Stimulated activated CD4-positive, alpha-beta T cell treated with anti-CD3 and anti-CD28 coated beads, TNF-alpha, amount 100 ng/mL, for 1 hour (primary cell): ENCODE measurements at places on chromosomes 2 and 18.

GRCh38 chr2:201057087-201057521 lies 14.4 kb downstream of the HYCC2 start:
- DNase-seq: no peak

GRCh38 chr2:2768476-2768875 lies 437.4 kb upstream of the MYT1L start:
- DNase-seq: no peak

- DNase-seq: no peak
Measured at GRCh38 chr2:199833525-199833924, 17.5 kb downstream of the FTCDNL1 start.

DNA sequence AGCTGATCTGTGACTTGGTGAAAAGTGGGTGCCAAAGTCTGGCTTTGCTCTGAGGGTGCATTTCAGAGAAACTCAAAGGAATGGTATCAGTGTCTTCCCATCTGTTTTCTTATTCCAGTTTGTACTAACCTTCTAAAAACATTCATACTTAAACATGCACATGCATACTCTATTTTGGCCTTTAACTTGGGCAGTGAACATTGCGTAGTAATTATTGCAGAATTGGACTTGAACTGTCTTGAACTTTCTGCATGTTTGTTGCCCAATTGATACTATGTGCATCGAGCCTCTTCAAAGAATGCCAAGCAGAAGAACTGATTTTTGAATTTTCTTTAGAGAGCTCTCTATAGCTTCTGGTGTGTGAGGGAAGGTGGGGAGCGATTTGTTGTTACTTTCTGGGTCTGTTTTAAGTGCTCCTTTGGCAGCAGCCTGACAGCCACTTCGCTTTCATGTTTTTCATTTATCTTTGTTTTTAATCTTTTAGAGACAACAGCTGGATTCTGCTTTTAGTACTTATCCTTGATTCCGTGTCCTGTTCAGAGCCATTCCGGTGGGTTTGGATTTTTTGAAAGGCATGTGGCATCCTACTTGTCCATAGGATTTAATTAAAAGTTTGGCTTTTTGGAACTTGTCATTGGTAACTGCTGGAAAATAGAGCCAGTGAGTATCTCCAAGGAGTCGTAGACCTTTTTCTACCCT lies 159.2 kb downstream of the RAPGEF4 start:
- DNase-seq: no peak

- no peak for DNase-seq
Measured at GRCh38 chr2:158045362-158045761, 56.3 kb upstream of the UPP2 start.

GRCh38 chr2:238638100-238638981 lies 209.5 kb upstream of the TWIST2 start:
- no peak for DNase-seq

- no peak for DNase-seq
Measured at GRCh38 chr2:68411397-68412126, 46.5 kb downstream of the PLEK start.

GRCh38 chr2:63850649-63851048 lies 9.0 kb downstream of the UGP2 start:
- no peak for DNase-seq

DNA sequence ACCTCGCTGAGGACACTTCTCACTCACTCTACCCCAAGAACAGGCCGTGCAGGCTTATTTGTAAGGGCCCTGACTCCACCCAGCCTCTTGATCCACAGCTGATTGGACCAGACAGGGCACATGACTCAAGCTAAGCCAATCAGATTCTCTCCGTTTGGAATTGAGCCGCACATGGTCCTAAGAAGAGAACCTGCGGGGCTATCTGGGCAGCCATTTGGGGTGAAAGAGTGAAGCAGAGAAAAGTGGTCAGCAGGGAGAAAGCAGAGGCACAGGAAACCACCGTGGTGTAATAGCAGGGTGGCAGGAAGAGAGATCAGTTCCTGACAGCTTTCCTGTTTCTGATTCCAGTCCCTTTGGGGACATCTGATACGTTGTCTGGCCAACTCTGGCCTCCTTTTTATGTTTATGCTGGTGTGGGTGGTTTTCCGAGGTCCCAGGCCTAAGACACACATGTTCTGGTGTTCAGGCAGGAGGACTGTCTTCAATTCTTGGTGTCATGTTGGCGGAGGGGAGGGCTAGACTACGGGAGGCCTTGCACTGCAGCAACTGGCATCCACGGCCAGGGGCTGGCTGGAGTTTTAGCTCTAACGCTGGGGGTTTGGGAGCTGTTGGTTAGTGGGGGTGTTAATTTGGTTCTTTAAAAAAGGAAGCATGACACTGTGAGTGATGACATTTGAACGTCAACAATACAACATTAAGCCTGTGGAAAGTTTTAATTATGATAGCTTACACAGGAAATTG lies 26.1 kb upstream of the SPTBN1 start:
- DNase-seq: no peak

DNA sequence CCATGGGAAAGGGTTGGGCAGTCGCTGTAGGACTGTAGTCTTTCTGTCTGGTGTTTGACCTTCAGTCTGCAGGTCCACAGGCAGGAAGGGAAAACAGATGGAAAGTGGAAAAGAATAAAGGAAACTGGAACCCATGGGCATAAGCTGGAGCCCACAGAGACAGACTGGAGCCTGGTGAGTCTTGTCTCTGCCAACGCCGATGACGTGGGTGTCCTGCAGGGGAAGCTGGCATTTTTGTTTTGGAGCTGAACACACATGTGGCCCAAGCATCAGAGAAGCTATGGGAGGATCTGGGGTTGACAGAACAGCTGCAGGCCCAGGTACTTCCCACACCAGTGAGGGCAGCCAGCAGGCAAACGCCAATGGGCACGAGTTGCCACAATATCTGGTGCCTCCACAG lies 28.2 kb upstream of the SOCS6 start:
- DNase-seq: no peak

GRCh38 chr2:8022908-8023640 lies 658.8 kb upstream of the ID2 start:
- no peak for DNase-seq

DNA sequence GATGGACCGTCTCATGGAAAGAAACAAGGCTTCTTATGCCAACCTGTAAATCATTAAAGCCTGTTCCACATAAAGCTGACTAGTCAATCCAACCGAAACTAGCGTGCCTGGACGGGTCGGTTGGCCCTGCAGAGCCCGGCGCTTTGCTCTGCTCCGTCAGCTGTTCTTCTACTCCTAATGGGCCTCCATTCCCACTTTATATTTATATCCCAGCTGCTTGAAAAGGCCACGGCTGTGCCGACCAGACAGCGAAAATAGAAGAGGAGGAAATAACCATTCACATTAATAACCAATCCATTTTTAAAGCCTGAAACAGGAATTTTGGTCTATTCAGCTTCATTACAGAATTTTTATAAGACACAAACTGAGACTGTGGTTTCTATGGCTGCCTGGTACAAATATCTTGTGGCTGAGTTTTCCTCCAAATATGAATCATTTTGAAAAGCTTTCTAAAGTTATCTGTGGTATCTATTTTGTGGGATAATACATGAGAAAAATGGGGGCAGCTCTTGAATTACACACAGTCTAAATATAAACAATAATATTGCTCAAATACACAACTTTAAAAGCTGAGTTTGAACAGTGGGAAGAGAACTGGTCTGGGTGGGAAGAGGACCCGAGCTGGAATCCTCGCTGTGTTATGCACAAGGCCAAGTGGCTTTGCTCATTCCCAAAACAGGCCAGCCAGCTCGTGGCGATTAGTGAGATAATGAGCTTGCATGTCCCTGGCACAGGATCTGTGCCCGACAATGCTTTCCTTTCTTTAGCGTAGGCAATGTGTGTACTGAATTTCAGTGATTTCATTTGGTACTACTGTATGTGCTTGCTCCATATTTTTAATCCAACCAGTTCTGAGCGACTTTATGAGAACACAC lies 10.5 kb upstream of the FAM124B start:
- no peak for DNase-seq

GRCh38 chr2:219344751-219345430 lies 12.3 kb upstream of the RESP18 start:
- no peak for DNase-seq

DNA sequence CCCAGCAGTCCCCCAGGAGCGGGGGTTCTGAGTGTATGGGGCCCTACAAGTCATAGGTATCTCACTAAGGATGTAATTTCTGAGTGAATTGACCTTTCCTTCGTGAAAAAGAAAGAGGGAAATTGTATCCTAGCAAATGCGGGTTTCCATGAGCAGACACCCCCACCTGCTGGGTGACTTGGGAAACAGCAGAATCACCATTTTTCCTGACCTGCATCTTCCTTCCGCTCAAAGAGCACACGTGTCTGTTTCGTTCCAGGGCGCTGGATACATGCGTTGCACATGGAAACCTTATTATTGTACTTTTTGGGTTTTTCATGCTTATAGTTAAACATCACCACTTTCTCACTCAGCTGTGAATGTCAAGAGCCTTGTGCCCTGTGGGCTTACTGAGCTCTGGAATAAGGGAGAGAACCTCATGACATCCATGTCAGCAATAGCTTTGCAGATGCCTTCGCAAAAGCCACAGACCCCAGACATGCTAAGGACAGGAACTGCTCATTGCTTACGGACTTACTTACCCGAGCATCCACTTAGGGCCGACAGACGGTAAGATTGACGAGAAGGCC lies 132.8 kb downstream of the TPO start:
- DNase-seq: no peak

DNA sequence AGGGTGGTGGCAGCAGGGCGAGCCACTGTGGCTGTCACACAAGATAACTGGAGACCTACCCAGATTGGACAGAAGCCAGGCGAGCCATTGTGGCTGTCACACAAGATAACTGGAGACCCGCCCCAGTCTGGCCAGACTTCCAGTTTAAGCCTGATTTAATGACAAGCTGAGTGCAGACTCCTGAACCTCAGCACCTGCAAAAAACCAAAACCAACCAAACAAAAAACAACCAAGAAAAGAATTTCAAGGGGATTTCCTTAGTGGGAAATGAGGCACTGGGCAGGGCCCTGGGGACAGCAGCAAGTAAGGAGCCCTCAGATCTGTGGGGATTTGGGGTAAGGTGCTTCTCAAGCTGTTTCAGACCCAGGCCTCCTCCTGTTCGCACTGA lies 95.2 kb upstream of the BOD1L2 start:
- no peak for DNase-seq

- no peak for DNase-seq
Measured at GRCh38 chr18:24199372-24199962, 60.6 kb downstream of the CABYR start.

- no peak for DNase-seq
Measured at GRCh38 chr2:37645362-37645761, 26.1 kb downstream of the CDC42EP3 start.

GRCh38 chr18:60188958-60189357 lies 183.6 kb downstream of the MC4R start:
- DNase-seq: no peak

GRCh38 chr2:180979749-180980105 lies 678 bp upstream of the UBE2E3 start:
- DNase-seq: no peak

- DNase-seq: no peak
Measured at GRCh38 chr2:182611009-182611408, 105.0 kb upstream of the DNAJC10 start.

GRCh38 chr2:47535996-47536395 lies 133.0 kb downstream of the MSH2 start:
- DNase-seq: no peak

DNA sequence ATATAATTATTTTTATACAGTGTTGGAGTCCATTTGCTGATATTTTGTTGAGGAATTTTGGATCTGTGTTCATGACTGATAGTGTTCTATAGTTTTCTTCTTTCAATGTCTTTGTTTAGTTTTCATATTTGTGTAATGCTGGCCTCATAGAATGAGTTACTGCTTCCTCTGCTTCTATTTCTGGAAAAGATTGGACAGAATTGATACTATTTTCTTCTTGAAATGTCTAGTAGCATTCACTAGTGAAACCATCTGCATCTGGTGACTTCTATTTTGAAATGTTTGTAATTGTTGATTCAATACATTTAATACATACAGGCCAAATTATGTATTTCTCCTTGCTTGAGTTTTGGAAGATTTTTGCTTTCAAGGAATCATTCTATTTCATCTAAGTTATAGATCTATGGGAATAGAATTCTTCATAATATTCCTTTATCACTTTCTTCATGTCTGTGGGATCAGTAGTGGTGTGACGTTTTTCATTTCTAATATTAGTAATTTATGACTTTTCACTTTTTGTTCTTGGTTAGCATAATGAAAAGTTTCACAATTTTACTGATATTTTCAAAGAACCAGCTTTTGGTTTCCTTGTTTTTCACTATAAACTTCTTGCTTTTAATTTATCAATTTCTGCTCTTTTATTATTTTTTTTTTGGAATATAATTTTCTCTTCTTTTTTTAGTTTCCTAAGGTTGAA lies 509.9 kb upstream of the VRK2 start:
- DNase-seq: no peak

GRCh38 chr2:147904051-147904450 lies 59.2 kb downstream of the ACVR2A start:
- no peak for DNase-seq

- DNase-seq: no peak
Measured at GRCh38 chr2:230473378-230473777, 57.4 kb downstream of the SP100 start.

- DNase-seq: no peak
Measured at GRCh38 chr2:196066291-196067087, 2.1 kb downstream of the DNAH7 start.

DNA sequence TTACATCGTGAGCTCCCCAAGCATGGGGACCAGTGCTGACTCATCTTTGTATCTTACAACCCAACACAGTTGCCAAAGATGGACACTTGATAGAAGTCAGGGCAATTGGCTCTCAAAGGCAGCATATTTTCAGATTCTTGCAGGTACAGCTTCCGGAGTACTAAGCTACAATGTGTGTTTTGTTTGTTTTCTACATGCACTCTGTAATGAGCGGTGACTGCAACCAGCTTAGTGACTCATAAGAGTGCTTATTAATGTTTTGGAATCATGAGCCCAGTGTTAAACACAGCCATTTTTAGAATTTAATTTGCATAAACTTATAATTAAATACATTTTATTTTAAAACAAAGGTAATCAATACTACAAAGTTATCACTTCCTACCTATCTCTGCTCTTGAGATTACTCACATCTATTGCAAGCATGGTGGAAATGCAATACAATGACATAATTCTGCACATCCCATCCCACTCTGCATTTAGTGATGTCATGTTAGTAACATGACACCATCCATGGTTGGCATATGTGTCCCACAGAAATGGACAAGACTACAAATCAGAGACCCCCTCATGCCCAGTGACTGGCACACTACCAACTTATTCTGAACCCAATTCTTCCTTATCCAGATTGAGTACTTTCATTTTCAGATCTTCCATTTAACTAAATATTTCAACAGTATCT lies 399.8 kb upstream of the ST6GAL2 start:
- no peak for DNase-seq

DNA sequence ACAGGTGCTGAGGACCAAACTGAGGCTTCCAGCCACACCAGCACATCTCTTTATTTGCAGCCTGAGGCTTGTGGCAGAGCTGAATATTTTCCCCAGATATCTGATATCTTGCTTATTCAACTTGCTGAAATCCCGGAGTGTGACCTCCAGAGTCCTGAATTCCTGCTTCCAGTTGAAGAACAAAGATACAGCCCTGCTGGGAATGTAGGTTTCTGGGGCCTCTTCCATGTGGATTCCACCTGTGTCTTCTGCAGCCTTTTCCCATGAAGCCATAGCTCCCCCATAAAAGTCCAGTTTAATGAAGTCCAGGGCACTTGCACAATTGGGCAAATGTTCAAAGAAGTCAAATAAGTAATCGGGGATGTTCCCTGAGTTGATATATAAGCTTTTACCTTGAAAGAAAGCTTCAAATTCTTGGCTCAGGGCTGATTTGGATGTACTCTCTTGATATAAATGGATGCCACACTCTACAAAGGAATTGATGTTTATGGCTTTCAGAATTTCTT lies 14.9 kb downstream of the NLRC4 start:
- no peak for DNase-seq

GRCh38 chr2:14016289-14016955 lies 616.1 kb upstream of the LRATD1 start:
- DNase-seq: no peak
